ENCODE measurements at places on chromosomes 1 and 21.

DNA sequence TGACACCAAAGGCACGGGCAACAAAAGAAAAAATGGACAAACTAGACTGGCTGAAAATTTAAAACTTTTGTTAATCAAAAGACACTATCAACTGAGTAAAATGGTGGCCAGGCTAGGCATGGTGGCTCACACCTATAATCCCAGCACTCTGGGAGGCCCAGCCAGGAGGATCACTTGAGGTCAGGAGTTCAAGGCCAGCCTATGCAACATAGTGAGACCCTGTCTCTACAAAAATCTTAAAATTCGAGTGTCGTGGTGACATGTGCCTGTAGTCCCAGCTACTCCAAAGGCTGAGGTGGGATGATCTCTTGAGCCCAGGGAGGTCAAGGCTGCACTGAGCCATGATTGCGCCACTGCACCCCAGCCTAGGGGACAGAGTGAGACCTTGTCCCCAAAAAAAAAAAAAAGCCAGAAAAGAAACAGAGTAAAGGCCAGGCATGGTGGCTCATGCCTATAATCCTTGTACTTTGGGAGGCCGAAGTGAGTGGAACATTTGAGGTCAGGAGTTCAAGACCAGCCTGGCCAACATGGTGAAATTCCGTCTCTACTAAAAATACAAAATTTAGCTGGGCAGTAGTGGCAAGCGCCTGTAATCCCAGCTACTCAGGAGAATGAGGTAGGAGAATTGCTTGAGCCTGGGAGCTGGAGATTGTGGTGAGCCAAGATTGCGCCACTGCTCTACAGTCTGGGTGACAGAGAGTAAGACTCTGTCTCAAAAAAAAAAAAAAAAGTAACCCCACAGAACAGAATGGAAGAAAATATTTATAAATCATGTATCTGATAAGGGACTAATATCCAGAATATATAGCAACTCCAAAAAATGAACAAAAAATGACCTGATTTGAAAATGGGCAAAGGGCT, 8.0 kb downstream of the TUT4 start:
- no peak for DNase-seq

GRCh38 chr21:40723317-40723716, 123.6 kb downstream of the DSCAM start:
- no peak for DNase-seq

DNA sequence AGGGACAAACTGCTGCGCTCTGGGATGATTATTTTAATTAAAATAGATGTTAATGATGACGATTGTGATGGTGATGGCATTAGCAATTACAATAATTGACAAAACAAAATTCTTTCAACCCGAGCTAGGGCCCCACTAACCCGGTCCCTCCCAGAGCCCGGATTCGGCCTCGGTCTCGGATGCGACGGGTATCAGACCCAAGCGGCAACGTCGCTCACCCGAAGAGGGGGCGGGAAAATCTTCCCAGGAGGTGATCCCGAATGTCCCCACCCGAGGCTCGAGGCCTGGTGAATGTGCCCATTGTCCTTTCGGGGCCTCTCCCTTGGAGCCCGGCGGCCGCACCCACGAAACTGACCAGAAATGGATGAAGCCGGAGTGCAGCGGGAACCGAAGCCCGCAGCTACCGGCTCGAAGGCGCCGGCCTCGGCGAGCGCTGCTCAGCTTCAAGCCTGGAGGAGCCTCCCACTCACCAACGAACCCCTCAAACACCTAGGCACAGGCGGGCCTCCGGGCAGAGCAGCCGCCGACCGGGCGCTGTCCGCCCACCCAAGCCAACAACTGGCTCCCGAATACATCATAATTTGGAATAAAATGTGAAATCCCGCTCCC, 1.2 kb downstream of the TAL1 start:
- DNase-seq: no peak

- DNase-seq: no peak
Observed at GRCh38 chr1:225941187-225941941, at the start of gene LEFTY2. Gene LEFTY2, minus strand, starts transcription at chr1:225941220. Its CDS starts 80 bp downstream, at chr1:225941140.

DNA sequence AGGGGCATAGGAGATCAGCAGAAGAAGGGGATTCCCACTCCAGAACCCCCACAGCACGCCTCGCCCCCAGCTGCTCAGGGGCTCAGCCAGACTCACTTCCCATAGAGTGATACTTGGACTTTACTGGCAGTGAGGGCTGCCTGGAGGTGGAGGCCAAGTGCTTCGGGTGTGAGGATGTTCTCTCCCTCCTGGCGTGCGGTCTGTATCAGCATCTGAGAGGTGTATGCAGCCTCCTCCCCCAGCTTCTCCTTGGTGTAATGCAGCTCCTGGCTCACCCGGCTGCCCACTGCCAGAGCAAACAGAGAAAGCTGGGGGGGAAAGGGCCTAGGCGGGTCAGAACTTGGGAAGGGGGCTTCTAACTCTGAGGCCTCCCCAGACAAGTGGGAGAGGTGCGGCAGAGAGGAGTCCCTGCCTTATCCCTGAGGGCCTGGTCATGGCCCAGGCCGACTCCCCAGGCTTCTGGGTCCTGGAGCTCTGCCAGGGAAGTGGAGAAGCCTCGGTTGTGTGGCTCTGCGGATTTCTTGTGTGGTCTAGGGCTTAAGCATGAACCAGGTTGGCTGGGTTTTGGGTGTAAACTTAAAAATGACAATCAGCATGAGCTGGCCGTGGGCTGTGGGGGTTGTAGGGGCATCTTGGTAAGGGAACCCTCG, 10.9 kb downstream of the PTCH2 start:
- no peak for DNase-seq

GRCh38 chr1:24702511-24703293, 42.5 kb upstream of the CLIC4 start:
- DNase-seq: no peak

- no peak for DNase-seq
Observed at GRCh38 chr1:40199126-40199525, 37.9 kb downstream of the RLF start.

DNA sequence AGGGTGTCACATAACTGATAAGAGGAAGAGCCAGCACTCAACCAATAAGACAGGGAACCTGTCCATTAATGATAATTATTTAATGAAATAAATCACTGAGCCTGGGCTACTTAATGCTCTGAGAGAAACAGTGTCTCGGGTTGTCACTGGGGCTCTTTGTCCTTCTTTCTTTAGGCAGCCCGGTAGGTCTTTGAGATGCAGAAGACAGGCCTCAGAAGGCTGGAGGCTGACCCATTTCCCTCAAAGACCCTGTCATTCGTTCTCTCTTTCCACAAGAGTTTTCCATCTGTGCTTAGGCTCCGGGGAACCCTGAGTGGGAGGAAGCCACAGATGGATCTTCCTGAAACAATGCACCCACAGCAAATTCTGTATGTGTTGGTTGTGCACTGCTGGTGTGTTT, 68.2 kb downstream of the BRINP2 start:
- no peak for DNase-seq

DNA sequence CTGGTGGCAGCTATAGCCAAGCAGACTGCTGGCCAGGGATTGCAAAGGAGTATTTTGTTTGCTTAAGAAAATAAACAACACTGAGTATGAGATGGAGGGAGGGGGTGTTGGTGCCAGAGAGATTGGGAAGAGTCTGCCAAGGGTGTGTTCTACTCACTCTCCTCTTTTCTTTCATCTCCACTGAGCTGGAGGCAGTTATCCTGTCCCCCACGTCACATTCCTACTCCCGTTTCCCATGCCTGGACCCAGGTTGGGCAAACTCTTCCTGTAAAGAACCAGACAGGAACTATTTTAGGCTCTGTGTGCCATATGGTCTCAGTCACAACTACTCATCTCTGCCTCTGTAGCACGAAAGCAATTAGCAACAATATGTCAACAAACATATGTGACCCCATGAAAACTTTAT, 1.4 kb upstream of the IL24 start:
- no peak for DNase-seq

GRCh38 chr1:2451741-2452140, 24.3 kb upstream of the PLCH2 start:
- DNase-seq: no peak

GRCh38 chr1:19656780-19657466, 7.8 kb upstream of the HTR6 start:
- DNase-seq: no peak

DNA sequence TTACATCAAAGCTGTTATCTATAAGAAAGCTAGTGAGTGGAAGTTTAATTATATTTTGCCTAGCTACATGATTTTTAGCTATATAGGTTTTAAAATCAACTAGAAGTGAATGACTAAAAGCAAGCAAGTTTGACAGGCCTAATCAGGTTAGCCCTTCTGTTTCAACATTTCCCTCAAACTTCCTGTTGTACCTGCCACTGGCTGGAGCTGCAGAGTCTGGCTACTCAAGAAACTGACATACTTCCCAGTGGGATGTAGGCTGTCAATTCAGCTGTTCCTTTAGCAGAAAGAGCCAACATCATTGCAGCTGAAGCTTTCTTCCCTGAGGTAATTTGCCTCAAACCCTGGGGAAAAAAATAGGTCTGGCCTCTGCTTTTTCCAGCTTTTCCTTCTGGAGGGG, 87.1 kb upstream of the TNR start:
- DNase-seq: no peak

DNA sequence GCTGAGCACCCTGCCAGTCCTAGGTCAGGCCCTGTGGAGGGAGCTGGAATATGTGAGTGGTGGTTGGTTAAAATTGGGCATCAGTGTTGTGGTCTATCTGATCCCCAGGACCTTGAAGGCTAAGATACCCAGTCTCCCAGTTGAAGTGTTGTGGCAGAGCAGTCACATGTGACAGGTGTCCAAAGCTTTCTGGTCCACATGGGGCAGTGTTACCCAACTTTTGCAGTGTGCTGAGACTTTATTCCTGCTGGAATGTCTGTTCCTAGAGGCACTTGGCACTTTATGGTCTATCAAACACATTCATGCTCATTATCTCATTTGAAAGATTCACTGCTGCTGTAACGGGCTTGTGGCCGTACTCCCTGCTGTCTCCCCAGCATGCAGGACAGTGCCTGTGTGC, 21.0 kb upstream of the LORICRIN start:
- DNase-seq: no peak

DNA sequence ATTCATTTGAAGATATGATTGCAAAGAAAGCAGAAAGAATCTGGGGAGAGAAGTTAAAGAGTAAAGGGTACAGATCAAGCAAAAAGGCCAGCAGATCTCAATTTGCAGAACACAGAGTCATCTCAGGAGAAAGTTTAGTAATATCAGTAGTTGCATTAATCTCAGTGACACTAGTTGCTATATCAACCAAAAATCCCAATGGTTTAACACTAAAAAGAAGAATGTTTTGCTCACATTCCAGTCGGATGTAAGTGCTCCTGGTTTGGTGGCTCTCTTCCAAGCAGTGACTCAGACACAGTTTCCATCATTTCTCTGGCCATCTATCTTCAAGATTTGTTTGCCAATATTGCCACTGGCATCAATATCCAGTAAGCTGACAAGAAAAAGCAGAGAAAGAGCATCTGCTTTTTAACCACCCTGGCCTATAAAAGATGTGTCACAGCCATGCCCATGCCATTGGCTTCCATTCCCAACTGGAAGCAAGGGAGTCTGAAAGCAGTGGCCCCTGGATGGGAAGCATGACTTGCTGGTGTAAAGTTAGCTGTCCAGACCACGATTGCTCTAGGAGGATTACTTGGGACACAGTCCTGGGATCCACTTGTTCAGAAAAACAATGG, 45.5 kb upstream of the AIM2 start:
- DNase-seq: no peak

DNA sequence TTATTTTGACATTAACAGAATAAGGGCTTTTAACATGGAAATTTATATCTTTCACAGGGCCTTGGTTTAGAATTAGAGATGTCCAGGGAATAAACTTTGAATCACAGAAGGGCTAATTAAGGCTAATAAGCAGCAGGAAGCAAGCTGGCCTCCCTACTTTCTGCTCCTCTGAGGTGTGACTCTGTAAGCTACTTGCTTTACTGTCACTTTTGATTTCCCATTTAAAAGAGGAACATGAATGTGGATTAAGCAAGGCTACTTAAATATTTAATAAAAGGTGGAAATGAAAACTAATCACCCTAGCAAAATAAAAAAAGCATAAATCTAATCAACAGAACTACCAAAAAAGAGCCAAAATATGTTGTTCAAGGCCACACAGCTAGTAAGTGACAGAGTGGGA, 28.9 kb upstream of the CD5L start:
- no peak for DNase-seq

GRCh38 chr1:152926091-152926490, 17.7 kb downstream of the IVL start:
- DNase-seq: no peak

DNA sequence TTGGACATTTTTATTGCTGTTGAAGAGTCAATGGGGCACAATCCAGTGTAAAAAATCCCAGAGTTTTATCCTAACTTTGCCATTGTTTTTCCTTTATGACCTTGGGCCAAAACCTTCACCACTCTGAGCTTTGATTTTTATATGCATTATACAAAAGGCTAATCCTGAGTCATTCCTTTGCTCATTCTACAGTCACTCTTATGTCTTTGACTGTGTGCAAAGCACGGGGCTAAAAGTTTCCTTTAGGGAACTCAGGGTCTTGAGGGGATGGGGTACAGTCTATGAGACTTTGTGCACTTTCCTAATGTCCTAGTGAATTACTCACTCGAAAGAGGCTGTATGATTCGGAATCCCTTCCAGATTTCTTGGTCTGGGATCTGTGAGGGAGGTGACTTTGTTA, 543.2 kb upstream of the CAMK1G start:
- no peak for DNase-seq

DNA sequence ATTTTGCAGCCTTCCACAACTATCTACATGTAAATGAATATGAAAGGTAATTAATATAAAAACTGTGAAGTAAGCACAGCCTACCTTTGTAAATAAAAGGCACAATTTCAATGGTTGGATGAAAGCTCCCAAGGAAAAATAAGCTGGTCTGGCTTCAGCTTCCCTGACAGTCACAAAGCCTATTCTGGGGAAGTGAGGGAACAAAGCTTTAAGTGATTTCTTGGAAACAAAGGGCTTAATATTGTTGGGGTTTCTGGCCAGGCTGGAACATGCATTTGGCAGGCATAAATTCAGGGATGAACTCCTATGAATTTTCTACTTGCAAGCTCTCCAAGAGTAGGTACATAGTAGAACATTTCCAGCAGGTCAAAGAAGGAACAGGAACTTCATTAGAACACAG, 17.3 kb downstream of the BCAS2 start:
- no peak for DNase-seq

- no peak for DNase-seq
Observed at GRCh38 chr1:116062201-116062600, 49.0 kb upstream of the MAB21L3 start.
